ENCODE measurements at places on chromosomes 2 and 18. TPM values are rescaled to one million over a fixed set of nuclear protein-coding genes. Genes with fewer than 3 reads are reported as not detected.

DNA sequence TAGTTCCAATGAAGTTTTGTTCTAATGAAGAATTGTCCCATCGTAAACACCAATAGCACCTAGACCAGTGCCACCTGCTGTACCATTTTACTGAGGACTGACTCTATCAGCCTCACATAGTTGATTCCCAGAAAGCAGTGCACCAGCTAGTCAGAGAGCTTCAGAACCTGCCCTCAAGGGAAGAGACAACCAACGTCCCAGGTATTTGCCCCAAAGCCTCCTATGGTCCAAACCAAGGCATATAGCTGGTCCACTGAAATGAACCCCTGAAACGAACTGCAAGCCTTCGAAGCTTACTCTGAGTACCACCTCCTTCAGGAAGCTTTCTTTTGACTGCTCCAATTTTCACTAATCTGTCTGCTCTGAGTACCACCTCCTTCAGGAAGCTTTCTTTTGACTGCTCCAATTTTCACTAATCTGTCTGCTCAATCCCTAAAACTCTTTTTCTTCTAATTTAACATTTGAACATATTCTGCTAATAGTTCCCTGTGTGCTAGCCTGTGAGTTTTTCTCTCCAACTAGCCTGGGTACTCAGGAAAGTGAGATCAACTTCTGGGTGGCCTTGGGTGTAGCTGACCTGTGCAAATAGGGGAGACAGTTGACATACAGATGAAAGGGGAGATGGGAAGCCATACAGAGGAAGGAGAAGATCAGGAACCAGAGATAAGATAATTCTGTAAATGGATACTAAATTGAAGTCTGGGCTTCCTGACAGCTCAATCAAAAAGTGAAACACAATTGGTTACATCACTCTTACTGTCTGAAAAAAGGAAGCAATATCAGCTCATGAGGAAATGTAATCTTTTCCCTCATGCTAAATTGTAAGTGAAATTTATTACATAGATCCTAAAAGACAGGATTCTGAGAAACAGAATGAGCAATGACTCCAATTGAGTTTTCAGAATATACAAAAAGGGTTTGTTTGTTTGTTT lies 33.5 kb upstream of the EML4 start:
- DNase-seq = no peak

DNA sequence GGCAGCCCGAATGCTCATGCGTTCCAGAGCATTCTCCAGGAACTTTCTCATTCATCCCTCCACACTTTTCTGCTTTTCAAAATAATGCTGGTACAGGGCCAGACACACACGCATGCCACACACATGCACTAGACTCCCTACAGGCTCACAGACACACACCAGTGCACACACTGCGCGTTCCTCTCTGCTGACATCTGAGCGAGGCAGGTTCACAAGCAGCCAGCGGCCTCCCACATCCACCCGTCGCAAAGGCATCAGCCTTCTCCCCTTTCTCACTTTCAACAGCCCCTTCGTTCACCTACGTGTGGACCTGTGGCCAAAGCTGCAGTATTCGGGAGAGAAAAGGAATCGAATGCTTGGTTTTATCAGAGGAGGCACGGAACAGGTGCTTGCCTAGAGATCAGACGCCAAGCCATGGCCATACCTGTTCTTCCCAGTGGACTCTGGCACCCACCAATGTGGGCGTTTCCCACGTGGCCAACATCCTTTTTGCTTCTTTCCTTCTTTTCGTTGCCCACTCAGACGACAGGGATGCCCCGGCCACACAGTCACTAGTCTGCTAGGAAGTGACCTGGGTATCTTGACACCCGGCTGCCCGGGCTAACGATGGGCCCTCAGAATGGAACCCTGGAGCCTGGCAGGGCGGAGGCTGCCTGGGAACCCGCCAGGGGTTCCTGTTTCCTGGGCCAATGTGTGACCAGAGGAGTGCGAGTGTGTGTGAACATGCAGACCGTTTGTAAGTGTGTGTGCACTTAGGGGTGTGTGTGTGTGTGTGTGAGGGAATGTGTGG lies 85.8 kb upstream of the ID2 start:
- DNase-seq = no peak

- DNase-seq = no peak
These were observed 9.1 kb downstream of the SMIM21 start for GRCh38 chr18:75418293-75419005.

GRCh38 chr2:199951023-199951422 lies 4.3 kb downstream of the TYW5 start:
- no peak for DNase-seq

- peak; percentile 29 for DNase-seq
These were observed 398.5 kb upstream of the NRP2 start for GRCh38 chr2:205283736-205284270.

DNA sequence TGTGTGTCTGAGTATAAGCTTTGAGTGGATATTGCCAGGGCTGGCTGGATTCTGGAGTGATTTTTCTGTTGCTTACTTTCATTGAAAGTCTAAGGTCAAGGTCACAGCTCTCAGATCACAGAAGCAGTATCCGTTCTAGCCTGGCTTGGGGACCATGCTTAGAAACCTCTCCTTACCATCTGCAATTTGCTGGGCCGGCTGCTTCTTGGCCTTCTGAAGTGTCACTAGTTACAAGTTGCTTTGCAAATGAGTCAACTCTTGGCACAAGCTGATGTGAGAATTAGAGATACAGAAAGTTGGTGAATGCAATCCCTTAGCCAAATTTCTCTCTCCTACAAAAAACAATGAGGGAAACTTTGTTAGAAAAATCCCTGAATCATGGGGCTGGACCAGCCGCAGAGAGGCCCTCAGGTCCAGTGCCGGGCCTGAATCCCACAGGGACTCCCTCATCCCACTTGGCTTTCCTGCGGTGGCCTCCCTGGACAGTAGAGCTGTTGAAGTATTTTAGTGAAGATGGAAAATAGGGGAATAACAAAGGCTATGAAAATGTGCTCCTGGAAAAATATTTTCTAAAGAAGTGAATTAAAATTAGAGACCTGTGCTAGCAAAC lies 92.7 kb upstream of the CNGA3 start:
- no peak for DNase-seq

The SLC4A3 gene
- 5.4 TPM for polyA plus RNA-seq

The EFR3B gene
- polyA plus RNA-seq = 6.2 TPM

Measured in right renal cortex interstitium (tissue), 3 donors.